ENCODE measurements at places on chromosomes 4 and X. TPM values are rescaled to one million over a fixed set of nuclear protein-coding genes. Genes with fewer than 3 reads are reported as not detected.
A peak's percentile ranks its signal among the peaks of the same experiment; 100 is the strongest.

Gene RPS6KA6
- total RNA-seq: not detected

Gene SLC38A5
- total RNA-seq: 7.0 TPM

Gene DCAF4L1
- 0.19 TPM for total RNA-seq

Gene UGT2B15
- not detected for total RNA-seq

Gene CD99L2
- 6.5 TPM for total RNA-seq

Gene SAGE1
- not detected for total RNA-seq

DNA sequence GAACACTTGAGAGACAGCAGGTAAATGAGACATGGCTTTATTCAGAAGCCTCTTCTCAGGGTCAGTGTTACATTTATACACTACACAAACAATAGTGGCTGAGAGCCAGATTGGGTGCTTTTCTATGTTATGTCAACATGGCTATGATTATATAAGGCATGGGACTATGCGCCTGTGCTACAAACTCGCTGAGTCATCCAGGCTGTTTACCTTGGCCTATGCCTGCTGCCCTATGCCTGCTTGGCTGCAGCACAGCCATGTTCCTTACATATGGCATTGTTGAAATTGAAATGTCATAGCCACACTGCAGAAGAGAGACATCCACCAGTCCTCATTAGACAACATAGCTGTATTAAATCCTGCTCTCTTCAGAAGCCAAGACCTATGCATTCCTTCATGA lies 236.3 kb upstream of the NWD2 start:
- no peaks in the 10 kb centered on the region for H3K4me1 ChIP-seq
- no peaks in the 10 kb centered on the region for H3K36me3 ChIP-seq
- no peaks in the 10 kb centered on the region for H3K27me3 ChIP-seq
- no peak overlapping the region for H3K4me3 ChIP-seq
- no peak for DNase-seq

- no peaks in the 10 kb centered on the region for H3K4me1 ChIP-seq
- no peak overlapping the region for H3K27ac ChIP-seq
- no peaks in the 10 kb centered on the region for H3K36me3 ChIP-seq
- H3K27me3 ChIP-seq: no peaks in the 10 kb centered on the region
Measured at GRCh38 chrX:109635146-109635545, 10.2 kb upstream of the KCNE5 start.

GRCh38 chrX:119694601-119695534 lies 1.9 kb upstream of the SEPTIN6 start:
- H3K36me3 ChIP-seq: no peaks in the 10 kb centered on the region
- H3K27me3 ChIP-seq: no peaks in the 10 kb centered on the region
- no peak for DNase-seq
- no peak overlapping the region for H3K4me3 ChIP-seq
- no peak overlapping the region for H3K27ac ChIP-seq
- H3K4me1 ChIP-seq: peaks cover 15% of the 10 kb centered on the region

- no peak overlapping the region for H3K27ac ChIP-seq
- DNase-seq: no peak
- no peak overlapping the region for H3K4me3 ChIP-seq
- H3K27me3 ChIP-seq: no peaks in the 10 kb centered on the region
- no peaks in the 10 kb centered on the region for H3K4me1 ChIP-seq
- H3K36me3 ChIP-seq: no peaks in the 10 kb centered on the region
Measured at GRCh38 chr4:137545461-137545861, 13.2 kb upstream of the PCDH18 start.

- no peak overlapping the region for H3K27ac ChIP-seq
- no peak overlapping the region for H3K4me3 ChIP-seq
- no peaks in the 10 kb centered on the region for H3K4me1 ChIP-seq
- no peaks in the 10 kb centered on the region for H3K36me3 ChIP-seq
- no peak for DNase-seq
Measured at GRCh38 chrX:39298821-39299220, 497.6 kb downstream of the MID1IP1 start.

DNA sequence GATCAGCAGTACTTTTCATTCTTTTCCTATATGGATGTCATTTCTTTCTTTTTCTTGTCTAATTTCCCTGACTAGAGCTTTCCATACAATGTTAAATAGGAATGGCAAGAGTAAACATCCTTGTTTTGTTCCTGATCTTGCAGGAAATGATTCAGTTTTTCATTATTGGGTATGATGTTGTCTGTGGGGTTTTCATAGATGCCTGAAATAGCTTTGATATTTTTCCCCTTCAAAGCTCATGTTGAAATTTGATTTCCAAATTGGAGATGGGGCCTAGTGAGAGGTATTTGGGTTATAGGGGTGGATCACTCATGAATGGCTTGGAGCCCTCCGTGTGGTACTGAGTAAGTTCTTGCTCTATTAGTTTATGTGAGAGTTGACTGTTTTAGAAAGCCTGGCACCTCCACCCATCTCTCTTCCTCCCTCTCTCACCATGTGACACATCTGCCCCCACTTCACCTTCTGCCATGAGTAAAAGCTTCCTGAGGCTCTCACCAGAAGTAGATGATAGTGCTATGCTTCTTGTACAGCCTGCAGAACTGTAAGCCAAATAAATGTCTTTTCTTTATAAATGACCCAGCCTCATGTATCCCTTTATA lies 22.3 kb upstream of the VSIG1 start:
- H3K36me3 ChIP-seq: no peaks in the 10 kb centered on the region
- peaks cover 23% of the 10 kb centered on the region for H3K4me1 ChIP-seq
- H3K4me3 ChIP-seq: no peak overlapping the region
- DNase-seq: peak; percentile 29

DNA sequence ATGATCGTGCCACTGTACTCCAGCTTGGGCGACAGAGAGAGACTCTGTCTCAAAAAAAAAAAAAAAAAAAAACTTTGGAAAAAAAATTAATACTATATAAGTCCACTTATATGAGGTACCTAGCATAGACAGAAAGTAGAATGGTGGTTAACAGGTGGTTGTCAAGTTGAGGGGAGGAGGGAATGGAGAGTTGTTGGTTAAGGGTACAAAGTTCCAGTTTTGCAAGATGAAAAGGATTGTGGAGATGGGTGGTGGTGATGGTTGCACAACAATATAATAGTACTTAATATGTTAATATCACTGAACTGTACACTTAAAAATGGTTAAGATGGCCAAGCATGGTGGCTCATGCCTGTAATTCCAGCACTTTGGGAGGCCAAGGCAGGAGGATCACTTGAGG lies 4.1 kb upstream of the IL9R start:
- no peaks in the 10 kb centered on the region for H3K27me3 ChIP-seq
- no peak for DNase-seq

DNA sequence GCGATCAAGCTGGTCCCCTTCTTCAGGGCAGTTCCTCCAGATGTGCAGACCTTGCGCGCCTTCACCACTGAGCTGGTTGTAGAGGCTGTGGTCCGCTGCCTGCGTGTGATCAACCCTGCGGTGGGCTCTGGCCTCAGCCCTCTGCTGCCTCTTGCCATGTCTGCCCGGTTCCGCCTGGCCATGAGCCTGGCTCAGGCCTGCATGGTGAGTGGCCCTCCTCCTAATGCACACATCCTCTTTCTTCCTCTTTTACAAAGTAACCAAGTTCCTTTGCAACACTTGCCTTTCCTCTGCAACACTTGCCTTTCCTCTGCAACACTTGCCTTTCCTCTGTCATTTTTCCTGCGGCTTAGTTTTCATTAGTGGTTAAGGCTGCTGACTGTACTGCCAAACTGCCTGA lies 1.8 kb downstream of the CCDC22 start:
- H3K27ac ChIP-seq: no peak overlapping the region
- peaks cover 35% of the 10 kb centered on the region for H3K4me1 ChIP-seq
- peak; percentile 35 for DNase-seq
- H3K27me3 ChIP-seq: no peaks in the 10 kb centered on the region
- peaks cover 12% of the 10 kb centered on the region for H3K36me3 ChIP-seq

DNA sequence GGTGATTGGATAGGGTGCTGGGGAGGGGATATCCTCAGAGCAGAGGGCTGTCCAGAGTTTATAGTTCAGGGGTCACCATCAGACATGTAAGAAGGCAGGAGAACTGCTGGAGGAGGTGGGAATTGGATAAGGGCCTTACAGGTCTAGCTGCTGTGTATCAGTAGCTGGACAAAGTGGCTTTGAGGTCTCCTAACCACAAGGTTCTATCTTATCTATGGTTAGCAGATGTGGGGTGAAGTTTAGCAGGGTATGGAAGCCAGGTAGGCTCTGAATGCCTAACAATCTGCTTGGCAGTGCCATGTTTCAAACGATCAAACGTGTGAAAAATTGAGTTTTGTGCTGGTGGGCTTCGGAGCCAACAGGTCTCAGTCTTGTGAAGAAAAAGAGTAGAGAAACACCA lies 32.1 kb upstream of the MAGEA8 start:
- no peaks in the 10 kb centered on the region for H3K4me1 ChIP-seq
- H3K27me3 ChIP-seq: no peaks in the 10 kb centered on the region
- no peak overlapping the region for H3K4me3 ChIP-seq
- DNase-seq: no peak
- no peak overlapping the region for H3K27ac ChIP-seq
- no peaks in the 10 kb centered on the region for H3K36me3 ChIP-seq

DNA sequence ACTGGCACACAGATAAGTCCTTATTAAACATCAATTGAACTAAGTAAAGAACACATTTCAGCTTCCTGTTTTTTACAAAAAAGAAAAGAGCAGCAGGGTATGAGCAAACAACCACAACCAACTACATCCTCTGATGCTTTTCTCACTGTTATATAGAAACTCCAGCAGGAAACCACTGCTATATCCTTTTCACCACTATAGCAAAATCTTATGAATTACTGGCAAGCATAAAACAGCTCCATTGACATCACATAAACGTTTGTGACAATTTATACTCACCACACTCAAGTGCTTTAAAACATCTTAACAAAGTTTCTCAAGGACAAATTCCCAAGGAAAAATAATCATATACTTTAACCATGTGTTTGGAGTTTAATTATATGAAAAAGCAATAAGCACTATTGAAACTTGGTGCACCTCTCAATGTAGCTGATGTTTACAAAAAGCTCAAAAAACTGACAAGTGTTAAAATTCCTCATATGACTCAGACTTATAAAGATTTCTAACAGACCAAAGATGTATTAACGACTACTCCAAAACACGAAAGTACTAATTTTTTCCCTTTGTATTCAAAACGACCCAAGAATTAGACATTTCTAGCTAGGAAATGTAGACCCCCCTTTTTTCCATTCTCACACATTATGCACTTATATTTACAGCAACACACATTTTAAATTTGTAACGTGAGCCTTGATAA lies 12.9 kb downstream of the GPRIN3 start:
- H3K36me3 ChIP-seq: peaks cover 2% of the 10 kb centered on the region
- H3K27ac ChIP-seq: peak overlapping the region; percentile 72
- peak overlapping the region; percentile 4 for H3K4me3 ChIP-seq
- H3K27me3 ChIP-seq: no peaks in the 10 kb centered on the region

DNA sequence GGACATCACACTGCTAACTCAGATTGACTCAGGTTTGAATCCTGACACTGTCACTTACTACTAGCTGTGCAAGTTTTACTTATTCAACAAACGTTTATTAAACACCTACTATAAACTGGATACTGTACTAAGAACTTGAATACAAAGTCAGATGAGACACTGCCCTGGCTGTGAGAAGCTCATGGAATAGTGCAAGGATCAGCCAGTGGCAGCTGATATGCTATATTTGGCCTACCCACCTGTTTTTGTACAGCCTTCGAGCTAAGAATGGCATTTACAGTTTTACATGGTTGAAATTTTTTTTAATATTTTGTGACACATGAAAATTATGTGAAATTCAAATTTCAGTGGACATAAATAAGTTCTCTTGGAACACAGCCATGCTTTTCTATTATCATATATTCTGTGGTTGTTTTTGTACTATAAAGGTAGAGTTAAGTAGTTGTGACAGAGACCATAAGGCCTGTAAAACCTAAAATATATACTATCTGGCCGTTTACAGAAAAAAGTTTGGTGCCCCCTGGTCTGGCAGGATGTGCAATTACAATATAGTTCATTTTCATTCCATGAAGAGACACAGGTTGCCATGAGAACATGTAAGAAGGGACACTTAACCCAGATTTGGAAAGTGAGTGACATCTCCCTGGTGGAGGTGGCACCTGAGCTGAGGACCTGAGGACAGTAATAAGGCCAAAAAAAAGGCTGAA lies 3.4 kb upstream of the SEC24D start:
- no peak overlapping the region for H3K4me3 ChIP-seq
- H3K4me1 ChIP-seq: peaks cover 11% of the 10 kb centered on the region
- no peaks in the 10 kb centered on the region for H3K27me3 ChIP-seq
- no peak overlapping the region for H3K27ac ChIP-seq
- DNase-seq: no peak

DNA sequence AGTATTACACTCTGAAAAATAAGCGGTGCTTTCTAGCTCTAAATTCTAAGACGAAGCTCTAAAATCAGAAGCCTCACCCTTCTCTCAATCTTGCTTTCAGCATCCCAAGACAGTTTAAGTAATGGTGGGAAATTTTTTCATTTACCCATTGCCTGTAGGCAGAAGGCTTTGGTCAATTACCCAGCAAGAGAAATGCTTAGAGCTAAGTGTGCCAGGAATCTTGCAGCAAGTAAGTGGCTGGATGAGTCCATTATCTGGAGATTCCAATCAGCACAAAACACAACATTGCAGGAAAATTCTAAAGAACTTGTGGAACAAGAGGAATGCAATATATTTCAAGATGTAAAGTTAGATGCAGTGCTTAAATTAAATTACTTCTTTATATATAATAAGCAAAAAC lies 28.4 kb downstream of the USP26 start:
- H3K4me1 ChIP-seq: no peaks in the 10 kb centered on the region
- H3K36me3 ChIP-seq: no peaks in the 10 kb centered on the region
- H3K4me3 ChIP-seq: no peak overlapping the region
- no peak overlapping the region for H3K27ac ChIP-seq
- no peak for DNase-seq
- no peaks in the 10 kb centered on the region for H3K27me3 ChIP-seq

GRCh38 chr4:6198278-6198677 lies 2.1 kb downstream of the JAKMIP1 start:
- peaks cover 39% of the 10 kb centered on the region for H3K4me1 ChIP-seq
- peaks cover 4% of the 10 kb centered on the region for H3K36me3 ChIP-seq
- DNase-seq: peak; percentile 58
- H3K4me3 ChIP-seq: peak overlapping the region; percentile 57

DNA sequence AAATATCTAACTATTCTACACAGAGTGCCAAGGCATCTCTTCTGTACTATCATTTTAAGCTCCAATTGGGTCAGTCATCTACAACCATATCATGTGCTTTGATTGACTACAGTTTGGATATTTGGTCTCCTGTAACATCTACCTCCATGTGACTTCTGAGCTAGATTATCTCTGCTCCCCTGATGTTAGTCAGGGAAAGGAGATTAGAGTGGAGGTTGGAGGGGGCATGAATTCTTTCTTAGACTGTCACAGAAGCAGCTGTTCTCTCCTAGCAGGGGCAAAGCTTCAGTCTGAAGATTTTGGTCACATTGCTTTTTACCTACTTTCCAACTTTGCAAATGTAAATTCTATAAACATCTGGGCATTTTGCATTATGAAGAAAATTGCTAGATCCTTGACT lies 62.6 kb upstream of the C4orf54 start:
- H3K4me1 ChIP-seq: no peaks in the 10 kb centered on the region
- H3K27ac ChIP-seq: no peak overlapping the region
- no peak for DNase-seq
- H3K4me3 ChIP-seq: no peak overlapping the region
- H3K27me3 ChIP-seq: no peaks in the 10 kb centered on the region

All from CD4-positive, alpha-beta T cell (primary cell).